ENCODE measurements at places on chromosomes 2 and 18.

- DNase-seq, result no peak
Observed at GRCh38 chr2:230981704-230982103, 14.2 kb upstream of the SPATA3 start.

DNA sequence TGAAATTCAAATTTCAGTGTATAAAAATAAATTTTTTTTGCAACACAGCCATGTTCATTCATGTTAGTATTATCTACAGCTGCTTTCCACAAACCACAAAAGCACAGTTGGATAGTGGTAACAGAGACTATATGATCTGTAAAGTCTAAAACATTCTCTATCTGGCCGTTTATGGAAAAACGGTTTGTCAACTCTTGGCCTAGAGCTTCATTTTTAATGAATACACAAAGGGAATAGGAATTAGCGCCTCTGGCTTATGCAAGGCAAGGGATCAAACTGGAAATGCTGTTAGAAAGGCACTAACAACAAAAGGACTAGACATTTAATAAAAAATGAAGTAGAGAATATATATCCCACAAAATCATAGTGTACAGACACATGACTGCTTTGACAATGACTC, 211.9 kb downstream of the EXOC6B start:
- DNase-seq, result no peak

DNA sequence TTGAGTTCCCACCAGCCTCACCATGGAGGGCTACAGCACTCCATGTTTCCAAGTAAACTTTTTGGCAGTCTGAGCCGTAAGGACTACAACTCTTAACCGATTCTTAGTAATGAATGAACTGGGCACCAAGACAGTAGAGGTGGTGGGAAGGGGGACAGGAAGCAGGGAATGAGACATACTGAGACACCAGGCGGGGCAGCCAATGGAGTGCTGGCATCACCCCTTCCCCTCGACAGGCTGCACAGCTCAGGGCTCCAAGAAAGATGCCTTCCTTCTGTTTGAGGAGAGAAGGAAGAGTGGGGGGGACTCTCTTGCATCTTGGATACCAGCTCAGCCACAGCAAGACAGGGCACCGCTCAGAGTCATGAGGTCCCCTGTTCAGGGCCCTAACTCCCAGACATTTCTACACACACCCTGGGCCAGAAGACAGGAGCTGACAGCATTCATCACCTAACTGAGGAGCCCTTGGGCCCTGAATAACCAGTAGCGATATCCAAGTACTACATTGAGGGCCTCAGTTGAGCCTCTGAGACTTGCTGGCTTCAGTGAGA, 45.2 kb downstream of the USP34 start:
- DNase-seq, result no peak

DNA sequence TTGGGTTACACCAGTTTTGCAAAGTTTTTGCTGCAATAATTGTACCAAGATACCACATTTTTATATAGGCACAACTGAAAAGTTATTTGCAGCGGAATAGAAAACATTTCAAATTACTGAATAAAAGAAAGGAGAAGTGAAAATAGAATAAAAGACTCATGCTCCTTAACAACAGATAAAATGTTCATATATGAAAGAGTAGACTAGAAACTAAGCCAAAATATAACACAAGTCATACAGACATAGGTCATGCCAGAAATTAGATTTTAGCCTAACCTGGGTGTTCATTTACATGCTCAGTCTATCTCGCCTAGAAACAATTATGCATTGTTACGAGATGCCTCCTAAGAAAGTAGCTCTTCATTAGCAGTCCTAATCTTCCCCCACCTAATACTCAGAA, 16.4 kb upstream of the MAP3K20 start:
- DNase-seq, result no peak

DNA sequence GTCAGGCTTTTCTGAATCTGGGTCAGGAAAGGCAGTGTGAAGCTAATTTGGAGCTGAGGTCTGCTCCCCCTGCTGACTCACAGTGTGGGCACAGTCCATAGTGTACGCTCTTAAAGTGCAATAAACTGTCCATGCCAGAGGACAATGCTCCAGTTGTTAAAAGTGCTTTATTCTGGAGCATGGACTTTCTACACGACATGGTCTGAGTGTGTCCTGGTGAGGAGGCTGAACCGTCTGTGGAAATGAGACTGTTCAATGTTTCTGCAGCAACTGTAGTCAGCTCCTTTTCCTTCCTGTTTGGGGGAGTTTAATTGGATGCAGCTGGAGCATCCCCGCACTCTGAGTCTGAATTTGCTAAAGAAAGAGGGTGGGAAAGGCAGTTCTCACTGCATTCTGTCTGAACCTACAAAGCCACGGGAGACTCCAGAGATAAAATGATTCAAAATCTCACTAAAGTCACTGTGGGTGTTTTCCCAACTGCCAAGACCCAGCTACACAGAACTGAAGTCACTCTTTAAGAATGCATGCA, 110.2 kb upstream of the TRIB2 start:
- no peak for DNase-seq

DNA sequence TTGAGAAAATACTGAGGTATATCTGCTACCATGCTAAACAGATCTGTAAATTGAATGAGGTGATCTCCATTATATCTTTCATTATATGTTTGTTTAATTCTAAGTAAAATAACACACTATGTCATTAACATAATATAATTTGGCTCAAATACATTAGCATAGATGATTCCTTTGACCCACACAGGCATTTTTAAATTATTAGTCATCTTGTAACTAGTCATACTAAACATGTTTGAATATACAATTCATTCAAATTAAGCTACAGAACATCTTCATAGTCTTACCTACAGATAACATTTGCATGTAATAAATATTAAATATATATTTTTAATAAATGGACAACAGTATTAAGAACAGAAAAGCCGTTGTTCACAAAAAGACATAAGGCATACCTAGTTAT, 52.7 kb upstream of the KYNU start:
- no peak for DNase-seq

DNA sequence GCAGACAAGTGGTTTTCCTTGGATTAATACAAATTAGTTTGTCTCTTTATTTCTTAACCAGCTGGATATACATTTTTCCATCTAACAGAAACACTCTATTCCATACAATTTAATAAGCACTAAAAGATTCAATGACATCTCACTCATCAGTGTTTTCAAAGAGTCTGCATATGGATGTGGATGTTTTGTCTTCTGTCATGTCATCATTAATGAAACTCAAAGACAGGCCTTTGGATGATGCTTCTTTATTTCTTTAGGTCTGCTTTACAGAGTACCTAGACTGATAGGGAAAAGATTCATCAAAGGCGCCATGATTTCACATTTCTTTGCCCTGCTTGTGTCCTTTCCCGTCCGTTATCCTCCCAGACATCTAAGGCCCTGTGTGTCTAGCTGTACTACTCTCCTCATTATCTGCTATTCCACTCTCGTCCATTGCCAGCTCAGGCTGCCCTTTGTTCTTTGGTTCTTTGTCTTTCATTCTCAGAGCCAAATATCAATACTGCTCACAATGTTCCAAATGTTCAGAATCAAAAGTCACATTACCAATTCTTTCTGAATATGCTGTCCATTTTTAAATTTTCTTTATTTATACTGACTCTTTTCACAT, 232.3 kb upstream of the CHAC2 start:
- no peak for DNase-seq

- no peak for DNase-seq
Observed at GRCh38 chr18:35693829-35694228, 112.3 kb downstream of the GALNT1 start.

DNA sequence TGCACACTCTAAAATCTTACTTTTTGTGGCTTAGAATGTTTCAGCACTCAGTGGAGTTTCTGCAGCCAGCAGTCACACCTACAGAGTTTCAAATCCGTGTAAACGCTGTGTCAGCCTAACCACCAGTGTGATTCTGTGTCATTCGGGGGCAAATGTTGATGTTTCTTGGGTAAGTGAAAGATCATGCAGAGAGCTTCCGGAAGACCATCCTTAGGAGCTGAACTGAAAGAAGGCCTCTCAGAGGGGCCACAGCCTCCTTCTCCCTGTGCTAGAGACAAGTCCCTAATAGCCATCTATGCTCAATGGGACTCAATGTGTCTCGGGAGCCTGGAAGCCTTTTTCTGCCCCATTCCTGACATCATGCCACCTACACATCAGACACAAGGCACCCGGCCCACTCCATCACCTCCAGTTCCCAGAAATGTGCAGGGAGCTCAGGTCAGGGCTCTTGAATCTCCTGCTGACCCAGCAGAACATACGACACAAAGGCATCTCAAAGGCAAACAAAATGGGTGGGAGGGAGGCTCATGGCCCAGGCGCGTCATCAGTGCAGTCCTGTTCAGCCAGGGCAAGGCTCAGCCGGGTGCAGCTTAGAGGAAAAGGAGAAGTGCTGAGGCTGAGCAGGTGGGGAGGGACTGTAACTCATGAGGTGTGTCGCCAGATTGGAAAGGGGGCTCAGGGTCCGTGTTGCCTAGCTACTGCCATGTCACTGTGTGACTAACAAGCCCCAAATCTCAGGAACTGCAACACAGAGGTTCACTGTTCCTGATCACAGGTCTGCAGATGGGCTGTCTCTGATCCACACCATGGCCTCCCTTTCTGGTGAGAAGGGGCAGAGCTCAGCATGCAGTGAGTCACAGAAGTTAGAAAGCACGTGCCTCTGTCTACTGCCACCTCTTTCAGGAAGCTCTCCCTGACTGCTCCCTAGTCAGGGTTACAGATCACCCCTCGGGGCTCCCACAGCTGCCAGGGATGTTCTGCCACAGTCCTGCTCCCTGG, 82.0 kb downstream of the SMAD7 start:
- no peak for DNase-seq

DNA sequence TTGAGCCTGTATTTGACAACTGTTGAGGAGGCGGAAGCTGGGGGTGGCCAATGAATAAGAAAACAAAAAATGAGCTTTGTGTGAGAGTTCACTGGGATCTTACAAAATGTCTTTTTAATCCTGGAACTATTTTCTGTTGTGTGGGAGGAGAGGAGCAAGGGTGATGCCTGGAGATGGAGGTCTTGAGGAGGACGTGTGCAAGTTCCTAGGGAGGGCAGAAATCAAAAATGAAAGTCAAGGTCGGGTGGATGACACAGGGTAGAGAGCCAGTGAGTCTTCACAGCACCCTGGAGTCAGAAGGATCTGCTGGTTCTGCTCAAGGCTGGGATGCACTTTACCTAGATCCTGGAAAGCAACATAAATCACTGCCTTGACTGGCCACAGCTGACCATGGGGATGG, 180.3 kb upstream of the PKDCC start:
- no peak for DNase-seq

- no peak for DNase-seq
Observed at GRCh38 chr18:49876536-49876935, 63.2 kb upstream of the ACAA2 start.

GRCh38 chr2:129726216-129726615, 253.2 kb upstream of the RAB6C start:
- no peak for DNase-seq

DNA sequence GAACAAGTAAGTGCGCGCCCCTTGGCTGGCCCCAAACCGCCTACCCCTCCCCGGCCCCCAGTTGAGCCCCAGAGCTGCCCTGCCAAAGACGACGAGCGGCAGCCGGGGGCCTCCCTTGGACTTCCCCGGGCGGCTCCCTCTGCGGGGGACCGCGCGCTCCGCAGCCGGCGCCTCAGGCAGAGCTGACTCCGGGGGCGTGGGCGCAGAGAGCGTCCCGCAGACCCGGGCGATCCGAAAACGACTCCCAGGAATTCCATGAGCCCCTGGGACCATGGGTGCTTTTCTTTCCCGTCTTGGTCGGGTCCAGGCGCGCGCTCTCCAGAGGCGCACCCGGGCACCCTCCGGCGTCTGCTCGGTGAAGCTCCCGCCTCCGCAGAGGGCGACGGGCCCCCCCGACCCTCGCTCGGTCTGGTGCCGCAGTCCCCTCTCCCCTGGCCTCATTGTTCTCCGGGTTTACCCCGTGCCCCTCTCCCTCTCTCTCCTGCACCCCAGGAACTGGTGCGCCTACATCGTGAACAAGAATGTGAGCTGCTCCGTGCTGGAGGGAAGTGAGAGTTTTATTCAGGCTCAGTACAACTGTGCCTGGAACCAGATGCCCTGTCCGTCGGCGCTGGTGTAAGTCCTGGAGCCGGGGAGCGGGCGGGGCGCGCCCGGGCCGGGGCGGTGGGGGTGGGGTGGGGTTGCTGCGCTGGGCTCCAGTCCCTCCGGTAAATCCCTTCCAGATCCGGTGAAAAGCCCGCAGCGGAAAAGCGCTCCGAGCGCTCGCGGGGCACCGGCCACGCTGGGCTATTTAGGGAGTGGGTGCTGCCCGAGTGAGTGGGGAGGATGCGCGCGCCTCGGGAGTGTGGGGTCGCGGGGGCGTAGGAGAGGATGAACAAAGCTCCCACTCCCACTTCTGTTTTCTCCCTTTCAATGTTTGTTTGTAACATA, 776 bp downstream of the EMILIN2 start:
- peak; percentile 32 for DNase-seq
